ENCODE measurements at places on chromosomes 1 and 21.

- DNase-seq = no peak
These were observed 19.4 kb downstream of the RRP15 start for GRCh38 chr1:218304281-218305039.

DNA sequence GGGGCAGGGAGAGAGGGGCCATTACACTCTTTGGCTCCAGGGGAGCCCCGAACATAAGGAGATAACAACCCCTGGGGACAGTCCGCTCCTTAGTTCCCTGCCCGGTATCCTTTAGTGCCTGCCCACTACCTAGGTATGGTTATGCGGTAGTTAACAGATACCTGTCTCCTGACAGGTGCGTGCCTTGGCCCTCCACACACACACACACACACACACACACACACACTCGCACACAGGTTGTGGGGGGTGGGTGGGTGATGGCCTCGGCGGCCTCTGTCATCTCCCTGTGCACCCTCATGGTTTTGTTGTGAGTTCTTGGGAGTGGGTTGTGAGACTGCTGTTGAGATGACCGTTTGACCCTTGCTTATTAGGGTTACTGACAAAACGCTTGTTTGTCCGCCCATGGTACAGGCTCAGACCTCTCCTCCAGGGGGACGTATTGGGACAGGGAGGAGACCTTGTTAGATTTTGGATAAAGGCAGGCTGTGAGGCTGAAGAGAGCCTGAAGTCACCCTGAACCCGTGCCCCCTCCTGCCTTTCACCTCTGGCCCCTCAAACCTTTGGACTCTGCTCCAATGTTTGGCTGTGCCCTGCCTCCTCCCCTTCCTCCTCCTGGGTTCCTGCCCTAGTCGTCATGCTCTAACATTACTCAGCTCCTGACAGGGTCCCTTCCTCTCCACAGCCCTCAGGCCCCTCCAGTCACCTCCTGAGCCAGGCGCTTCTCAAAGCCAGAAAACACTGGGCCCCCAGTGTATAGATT is 979 bp downstream of the RASSF5 start:
- DNase-seq = no peak

- DNase-seq = no peak
These were observed 161.3 kb downstream of the ZNF281 start for GRCh38 chr1:200248541-200248940.

DNA sequence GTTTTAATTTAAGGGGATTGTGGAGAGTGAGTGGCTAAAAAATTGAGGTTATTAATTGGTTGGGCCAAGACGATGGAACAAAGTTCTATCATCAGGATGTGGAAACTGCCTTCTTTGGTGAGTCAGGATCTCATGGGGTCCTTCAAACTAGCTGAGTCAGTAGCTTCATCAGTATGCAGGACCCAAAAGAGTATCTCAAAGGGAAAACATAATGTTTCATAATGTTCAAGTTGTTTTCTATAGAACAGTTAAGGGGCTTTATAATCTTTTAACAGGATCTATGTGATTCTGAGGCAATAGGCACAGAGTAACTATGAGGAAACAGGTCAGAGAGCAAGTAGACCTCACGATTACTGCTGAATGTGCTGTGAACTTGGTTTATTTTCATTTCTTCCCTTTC is 3.2 kb upstream of the OLFML2B start:
- no peak for DNase-seq

- no peak for DNase-seq
These were observed 164.4 kb downstream of the ZNF281 start for GRCh38 chr1:200245473-200245872.

DNA sequence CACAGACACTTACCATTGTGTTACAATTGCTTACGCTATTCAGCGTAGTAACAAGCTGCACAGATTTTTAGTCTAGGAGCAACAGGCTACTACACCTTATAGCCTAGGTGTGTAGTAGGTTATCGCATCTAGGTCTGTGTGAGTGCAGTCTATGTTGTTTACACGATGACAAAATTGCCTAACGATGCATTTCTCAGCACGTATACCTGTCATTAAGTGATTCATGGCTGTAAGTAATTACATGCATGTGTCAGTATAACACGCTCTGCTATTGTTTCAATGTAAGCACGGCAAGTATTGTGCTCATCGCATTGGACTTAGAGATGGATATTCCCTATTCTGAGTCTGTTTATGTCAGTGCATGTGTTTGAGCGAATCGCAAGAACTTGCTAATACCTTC is 15.7 kb upstream of the ZBTB18 start:
- no peak for DNase-seq

DNA sequence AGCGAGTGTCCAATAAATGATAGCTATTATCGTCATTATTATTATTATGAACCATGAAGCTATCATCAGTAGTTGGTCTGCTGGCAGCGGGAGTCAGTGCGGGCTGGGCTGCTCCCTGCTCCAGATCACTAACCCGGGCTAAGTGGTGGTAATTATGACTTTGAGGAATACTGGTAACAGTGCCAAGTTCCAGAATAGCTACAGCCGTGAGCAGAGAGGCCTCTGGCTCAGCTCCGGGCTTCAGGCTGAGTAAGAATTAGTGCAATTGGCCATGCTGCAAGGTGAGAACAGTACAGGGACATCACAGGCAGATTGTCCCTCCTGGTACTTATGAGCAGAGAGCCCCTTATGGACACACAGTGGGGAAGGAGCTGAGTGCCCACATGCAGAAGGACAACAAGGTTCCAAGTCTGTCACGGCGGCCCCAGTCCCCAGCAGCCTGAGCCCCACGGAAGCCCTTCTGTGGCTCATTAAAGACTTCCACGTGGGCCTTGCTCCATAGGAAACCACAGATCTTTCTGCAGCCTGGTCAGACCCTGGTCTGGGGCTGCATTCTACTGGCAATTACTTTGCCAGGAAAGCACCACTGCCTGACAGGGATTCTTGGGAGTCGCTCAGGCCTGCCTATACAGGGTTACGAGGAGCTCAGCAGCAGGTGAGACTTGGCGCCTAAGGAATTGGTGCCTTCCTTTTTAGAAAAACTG is 235.1 kb downstream of the RRAGC start:
- DNase-seq = no peak

GRCh38 chr1:226890331-226891108 is 20.1 kb downstream of the PSEN2 start:
- DNase-seq = no peak

GRCh38 chr1:23719162-23719820 is 24.0 kb upstream of the ELOA start:
- DNase-seq = no peak

DNA sequence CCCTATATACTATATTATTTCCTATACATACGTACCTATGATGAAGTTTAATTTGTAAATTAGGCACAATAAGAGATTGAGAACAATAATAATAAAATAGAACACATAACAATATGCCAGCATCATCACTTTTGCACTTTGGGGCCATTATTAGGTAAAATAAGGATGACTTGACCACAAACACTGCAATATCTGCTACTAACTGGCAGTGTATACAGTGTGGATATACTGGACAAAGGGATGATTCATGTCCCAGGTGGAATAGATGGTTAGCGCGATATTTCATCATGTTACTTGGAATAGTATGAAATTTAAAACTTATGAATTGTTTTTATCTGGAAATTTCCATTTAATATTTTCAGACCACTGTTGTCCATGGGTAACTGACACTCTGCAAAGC is 35.4 kb upstream of the TXLNA start:
- no peak for DNase-seq

GRCh38 chr1:56569661-56570060 is 9.7 kb downstream of the PLPP3 start:
- DNase-seq = no peak

GRCh38 chr1:107683683-107684082 is 281.3 kb downstream of the VAV3 start:
- no peak for DNase-seq

Data from CD4-positive, alpha-beta T cell treated with Interleukin-4 for 4 hours (primary cell).